ENCODE measurements at places on chromosomes 4 and X.

DNA sequence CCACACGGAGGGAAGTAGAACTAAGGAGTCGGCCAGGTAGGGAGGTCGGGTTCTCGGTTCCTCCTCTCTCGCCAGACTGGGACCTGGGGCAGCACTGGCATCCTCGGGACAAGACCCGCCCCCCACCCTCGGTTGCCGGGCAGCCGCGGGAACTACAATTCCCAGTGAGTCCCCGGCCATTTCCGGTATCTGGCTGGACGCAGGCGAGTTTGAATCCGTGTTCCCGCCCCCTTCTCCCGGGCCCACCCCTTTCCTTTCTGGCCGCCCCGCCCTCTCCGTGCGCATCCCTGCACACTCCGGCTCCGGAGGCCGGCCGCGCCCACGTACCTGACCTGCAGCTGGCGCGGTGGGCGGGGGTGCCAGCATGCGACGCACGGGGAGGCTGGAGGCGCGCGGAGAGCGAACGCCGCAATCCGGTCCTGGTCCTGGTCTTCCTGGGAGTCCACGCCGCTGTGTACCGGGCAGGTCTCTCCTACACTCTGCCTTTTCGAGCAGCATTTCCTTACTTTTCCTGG, 10.2 kb upstream of the DLG3 start:
- DNase-seq, result no peak

DNA sequence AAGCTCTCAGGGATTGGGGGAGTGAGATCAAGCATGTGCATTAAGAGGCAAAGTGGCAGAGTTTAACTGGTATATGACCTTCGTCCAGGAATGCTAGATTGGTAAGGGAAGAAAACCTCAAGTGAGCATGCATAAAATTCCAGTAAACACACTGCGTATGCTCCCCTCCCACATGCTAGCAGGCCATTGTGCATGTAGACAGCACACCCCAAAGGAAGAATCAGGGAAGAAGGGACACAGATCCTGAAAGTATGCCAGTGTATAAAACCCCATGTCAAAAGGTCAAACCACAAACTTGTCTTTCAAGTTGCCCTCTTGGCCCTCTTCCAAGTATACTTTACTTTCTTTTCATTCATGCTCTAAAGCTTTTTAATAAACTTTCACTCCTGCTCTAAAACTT, 405.2 kb upstream of the CNKSR2 start:
- no peak for DNase-seq

GRCh38 chr4:165294907-165295306, 32.6 kb upstream of the MSMO1 start:
- no peak for DNase-seq

DNA sequence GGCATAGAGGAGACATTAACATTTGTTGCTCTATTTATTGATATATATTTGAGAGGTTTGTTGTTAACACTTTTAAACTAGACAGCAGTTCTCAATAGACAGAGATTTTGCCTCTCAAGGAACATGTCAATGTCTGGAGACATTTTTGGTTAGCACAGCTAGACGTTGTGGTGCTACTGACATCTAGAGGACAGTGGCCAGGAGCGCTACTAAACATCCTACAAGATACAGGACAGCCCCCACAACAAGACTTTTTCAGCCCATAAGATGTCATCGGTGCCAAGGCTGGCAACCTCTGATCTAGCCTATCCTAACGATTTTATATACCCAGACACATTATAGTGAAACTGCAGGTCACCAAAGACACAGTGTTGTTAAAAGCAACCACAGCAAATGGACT, 18.4 kb upstream of the CTSO start:
- no peak for DNase-seq

DNA sequence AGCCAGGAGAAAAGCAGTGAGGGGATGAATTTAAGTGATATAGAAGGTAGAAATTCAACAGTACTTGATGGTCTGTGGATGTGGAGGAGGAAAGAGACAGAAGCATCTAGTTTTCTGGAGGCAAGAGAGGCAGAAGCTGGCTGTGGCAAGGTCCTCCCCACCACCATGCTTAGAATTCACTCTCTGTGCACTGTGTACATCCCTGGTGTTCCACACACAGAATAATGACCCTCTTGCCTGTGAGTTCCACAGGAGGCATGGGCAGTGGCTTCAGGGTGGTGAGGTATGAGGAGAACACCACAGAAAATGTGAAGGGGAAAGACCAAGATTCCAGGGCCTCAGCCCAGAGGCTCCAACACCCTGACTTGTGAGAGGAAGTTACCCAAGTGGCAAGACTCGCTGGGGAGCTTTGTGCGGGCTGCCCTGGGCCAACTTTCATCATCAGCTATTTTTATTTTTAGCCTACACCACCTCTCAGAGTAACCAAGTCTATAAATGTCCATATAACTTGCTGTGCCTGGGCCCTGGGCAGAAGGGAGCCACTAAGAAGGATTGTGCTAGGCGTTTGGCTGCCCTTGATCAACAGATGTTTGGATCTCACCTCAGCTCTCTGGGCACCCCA, 7.8 kb upstream of the INTS6L start:
- no peak for DNase-seq

DNA sequence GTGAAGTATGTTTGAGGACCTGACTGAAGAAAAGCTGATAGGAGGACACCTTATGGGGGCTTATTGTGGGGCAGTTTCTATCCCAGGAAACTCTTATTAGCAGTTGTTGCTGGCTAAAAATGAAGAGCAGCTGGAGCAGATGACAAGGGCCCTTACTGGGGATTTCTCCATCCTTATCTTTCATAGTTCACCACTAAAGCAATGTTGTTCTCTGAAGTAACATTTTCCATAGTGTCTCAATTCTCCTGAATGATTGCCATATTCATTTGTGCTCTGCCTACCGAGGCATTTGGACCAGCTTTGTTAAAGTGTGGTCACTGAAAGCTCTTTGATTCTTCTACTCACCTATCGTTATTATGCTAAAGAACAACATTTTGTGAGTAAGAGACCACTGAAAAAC, 7.7 kb downstream of the ENOX2 start:
- no peak for DNase-seq

GRCh38 chrX:13360146-13360545, 40.3 kb upstream of the ATXN3L start:
- DNase-seq, result no peak

DNA sequence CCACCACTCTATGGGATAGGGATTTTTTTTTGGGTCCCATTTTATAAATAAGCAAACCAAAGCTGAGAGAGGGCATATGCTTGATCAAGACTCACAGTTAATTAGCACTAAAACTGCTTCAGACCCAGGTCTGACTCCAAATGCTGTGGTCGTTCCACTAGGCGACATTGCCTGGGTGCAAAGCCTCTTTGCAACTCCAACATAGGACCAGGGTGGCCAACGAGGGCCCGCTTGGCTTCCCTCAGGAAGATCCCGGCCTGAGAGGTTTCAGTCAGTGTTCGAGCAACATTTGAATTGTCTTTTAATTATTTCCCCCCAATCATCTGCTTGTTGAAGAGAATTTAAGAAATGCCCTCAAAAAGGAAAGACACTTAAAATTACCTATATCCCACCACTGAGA, 11.2 kb downstream of the PJA1 start:
- DNase-seq, result no peak

DNA sequence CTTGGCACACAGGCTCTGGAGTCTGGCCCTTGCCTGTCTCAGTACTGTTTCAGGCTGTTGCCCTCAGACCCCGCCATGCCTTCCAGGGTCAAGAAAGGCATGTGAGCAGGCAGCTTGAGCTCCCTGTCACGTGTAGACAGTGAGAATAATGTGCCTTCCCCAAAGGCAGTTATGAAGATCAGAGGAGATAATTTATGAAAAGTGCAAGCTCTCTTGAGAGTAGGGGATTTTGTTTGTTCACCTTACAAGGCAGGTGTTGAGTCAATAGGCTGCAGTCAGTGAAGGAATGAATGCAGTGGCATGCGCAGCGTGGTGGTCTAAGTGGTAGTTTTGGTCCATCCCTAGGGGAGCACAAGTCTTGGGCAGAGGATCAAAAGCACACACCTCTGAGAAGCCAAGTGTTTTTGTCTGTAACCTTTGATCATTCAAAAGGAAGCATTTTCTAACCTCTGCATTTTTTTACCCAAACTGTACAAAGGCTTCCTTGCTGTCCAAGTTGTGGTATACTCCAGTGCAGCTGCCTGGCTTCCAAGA, 14.4 kb downstream of the HADH start:
- DNase-seq, result no peak

- DNase-seq, result no peak
Observed at GRCh38 chr4:164138521-164138920, 615.4 kb upstream of the SMIM31 start.

DNA sequence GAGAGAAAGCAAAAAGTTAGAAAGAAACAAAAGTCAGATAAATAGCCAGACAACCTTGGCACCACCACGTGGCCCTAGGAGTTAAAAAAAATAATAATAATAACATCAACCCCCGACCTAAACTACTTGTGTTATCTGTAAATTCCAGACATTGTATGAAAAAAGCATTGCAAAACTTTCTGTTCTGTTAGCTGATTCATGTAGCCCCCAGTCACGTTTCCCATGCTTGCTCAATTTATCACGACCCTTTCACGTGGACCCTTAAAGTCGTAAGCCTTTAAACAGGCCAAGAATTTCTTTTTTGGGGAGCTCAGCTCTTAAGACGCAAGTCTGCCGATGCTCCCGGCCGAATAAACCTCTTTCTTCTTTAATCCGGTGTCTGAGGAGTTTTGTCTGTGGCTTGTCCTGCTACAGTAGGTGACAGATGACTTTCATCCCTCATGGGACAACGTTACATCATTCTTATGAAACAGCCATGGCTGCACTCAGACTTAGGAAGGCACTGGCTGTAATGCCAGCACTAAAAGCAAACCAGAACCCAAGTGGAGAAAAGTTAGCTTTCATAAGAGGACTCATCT, 520 bp downstream of the ACOX3 start:
- no peak for DNase-seq

DNA sequence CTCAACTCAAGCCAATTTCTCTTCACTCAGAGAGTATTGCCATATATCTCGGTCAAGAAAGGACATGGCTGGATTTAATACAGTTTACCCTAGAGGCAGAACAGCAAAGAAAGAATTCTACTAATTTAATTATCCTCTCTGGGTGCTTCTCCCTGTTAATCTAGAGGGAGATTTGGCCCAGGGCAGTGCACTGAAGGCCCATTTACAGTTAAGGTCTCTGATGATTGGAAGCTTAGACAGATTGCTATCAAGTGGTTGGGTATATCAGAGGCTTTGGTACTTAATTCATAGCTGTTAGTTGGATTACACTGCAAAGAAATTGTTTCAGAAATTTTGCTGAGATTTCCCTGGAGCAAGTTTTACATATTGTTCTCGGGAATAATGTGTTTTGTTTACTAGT, 4.6 kb upstream of the CNKSR2 start:
- DNase-seq, result no peak

DNA sequence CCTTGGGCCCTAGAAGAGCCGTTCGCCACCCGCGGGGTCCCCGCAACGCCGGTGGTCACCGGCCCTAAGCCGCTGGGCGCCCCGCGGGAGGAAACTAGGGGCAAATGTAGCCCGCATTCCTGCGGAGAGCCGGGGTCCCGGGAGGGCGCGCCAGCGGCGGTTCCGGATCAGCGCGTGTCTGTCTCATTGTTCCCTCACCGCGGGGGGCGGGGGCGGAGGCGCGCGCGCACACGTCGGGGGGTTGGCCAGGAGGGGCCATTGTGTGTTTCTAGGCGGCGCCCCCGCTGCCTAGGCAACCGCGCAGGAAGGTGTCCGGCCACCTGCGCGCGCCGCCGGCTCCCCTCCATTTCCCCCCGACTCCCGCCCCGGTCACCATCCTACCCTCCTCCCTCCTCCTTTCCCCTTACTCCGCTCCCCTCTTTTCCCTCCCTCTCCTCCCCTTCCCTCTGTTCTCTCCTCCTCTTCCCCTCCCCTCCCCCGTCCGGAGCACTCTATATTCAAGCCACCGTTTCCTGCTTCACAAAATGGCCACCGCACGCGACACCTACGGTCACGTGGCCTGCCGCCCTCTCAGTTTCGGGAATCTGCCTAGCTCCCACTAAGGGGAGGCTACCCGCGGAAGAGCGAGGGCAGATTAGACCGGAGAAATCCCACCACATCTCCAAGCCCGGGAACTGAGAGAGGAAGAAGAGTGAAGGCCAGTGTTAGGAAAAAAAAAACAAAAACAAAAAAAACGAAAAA, 789 bp upstream of the DDX3X start:
- peak; percentile 63 for DNase-seq

GRCh38 chr4:151600432-151600831, 160.4 kb downstream of the GATB start:
- no peak for DNase-seq

DNA sequence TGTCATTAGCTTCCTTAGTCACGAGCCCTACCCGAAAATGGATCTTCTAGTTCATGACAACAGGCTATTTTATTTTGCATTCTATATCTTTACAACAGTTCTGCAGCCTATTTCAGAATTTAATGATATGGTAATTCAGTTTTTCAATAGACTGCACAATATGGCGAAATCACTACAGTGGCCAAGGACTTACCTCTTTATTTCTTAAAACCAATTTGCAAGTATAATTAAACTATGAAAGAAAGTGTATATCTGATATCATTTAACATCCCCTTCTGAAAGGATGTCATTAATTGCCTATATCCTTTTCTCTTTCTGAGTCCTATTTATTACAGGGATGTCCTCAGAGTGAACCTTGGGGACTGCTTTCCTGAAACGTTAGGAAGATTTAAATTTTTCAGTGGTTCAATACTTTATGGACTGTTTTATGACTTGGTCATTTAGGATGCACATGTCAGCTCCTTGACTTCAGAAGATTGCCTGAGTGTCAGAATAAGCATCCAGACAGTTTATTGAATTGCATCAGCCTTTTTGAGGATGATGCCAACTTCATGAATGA, 190.8 kb upstream of the GEMIN8 start:
- no peak for DNase-seq

DNA sequence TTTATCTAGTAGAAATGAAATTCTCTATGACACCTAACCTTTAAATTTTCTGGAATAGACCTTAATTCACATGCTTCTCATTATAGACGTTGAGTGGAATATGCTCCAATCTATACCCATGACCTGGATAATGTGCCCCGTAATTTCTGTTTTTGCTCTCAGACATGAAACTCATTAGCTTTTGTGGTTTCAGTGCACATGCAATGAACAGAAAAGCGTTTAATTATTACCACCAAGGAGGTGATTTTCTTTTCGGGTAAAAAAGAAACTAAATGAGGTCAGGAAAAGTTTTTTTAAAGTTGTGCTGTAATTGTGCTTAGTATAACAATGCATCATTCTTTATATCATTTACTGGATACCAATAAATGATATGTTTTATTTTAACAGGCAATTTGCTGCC, 1703.9 kb upstream of the TENM3 start:
- no peak for DNase-seq

Measured in GOT3 (cell line).